ENCODE measurements at places on chromosomes 11 and 22. TPM values are rescaled to one million over a fixed set of nuclear protein-coding genes. Genes with fewer than 3 reads are reported as not detected.

DNA sequence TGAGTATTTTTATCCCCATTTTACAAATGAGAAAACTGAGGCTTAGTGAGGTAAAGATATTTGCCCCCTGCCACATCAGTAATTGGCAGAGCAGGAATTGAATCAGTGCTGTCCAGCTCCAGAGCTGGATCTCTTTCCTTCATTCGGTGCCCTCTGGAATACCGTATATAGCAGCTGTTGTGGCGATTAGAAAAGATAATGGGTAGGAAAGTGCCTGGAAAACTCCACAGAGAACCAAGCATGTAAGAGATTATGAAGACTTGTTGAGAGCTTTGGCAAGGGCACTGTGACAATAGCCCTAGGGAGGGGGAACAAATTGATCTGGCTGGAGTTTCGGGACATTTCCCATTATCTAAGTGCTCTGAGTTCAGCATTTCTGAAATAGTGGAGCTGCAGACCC lies 82.5 kb upstream of the TEAD1 start:
- DNase-seq = no peak

DNA sequence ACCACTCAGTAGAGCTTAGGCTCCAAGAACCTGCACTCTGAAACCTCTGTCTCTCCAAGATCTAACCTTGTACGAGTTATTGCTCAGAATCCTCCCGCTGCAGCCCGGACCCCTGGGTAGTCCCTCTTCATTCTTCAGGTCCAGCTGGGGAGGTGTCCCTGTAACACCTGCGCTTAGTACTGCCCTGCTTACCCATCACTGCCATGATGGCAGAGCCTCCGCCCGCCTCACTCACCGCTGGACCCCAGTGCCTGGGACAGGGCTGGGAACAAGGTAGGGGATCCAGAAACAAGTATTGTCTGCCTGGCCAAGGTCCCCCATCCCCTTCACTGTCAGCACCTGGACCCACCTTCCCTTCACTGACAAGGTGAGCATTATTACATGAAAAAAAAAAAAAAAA lies 50.3 kb downstream of the THAP12 start:
- DNase-seq = no peak

DNA sequence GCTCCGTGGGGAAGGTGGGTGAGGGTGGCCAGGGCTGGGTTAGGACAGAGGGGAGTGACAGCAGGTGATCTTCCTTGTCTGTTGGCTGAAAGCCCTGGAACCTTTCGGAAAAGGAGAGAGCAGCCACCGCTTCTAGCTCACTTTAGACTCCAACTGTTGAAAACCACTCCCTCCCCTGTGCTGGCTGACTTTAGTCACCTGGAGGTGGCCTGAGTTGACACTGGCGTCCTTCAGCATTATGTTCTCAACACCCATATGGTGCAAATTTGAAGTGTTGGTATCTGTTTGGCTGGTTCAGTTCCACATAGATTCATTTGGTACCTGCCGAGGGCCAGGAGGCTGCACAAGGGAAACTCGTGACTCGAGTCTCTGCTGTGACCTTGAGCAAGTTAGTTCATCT lies 28.8 kb downstream of the ZC3H7B start:
- no peak for DNase-seq

DNA sequence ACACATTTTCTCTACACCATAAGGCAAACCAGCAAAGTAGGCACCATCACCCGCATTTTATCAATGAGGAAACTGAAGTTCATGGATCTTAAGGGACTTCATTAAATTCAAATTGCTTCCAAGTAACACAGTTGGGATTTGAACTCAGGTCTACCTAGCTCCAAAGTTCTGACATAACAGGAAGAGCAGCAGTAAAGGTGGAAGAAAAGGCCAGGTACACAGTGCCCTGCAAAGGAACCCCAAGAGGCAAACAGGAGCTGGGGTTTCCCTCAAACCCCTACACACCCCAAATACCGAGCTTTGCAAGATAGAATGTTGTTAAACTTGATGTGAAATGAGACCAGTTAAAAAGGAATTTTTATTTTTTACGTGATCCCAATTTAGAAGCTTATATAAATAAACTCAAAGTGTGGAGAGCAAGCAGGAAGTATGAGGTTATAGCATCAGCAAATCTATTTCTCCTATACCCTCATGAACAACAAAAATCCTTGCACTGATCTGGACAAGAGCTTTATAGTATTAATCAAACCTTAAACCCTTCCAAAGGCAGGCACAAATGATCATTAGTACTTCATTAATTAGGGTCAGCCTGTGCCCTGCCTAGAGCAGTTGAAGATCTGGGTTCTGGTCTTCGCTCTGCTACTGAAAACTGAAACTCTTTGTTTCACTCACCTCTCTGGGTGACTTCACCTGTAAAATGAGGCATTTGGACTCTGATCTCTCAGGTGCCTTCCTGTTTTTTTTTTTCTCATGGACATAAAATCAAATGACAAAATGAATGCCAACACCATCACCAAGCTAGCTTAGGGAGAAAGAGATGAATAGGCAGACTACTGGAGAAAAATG lies 36.5 kb downstream of the SYTL2 start:
- DNase-seq = no peak

- no peak for DNase-seq
Observed at GRCh38 chr11:18731441-18731840, 5.5 kb upstream of the IGSF22 start.

- DNase-seq = no peak
Observed at GRCh38 chr11:5891216-5891800, 1.7 kb upstream of the OR52E5 start.

DNA sequence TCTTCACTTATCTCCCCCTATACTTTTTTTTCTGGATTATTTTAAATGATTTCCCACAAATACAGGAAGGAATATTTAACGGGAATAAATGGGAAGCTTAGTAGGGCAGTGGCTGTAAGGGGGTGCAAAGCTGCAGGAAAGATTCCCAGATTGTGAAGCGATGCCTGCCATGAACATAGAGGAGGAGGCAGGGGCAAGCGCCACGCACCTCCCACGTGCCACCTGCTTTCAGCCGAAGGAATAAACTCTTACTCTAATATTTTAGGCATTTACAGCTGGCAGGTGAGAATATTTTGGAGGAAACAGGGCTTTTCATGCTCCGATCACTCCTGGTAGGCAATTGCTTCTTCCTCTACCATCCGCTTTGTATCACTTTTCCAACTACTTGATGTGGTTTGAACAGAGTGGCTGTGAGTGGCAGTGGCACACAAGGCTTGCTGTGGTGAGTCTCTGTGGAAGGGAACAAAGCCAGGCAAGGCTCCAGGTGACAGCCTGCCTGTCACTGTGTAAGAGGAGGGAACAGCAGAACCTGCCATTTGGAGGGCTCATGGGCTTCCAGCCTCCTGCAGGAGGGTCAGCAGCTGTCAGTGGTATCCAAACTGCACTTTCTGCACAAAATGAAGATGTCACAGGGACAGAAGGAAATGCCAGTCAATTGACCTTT lies 54.5 kb upstream of the PLET1 start:
- DNase-seq = no peak

The CLMP gene
- not detected for total RNA-seq

The NRGN gene
- 1.0 TPM for total RNA-seq

The AMBRA1 gene
- 35.5 TPM for total RNA-seq

The PDGFB gene
- total RNA-seq = not detected

The DNAL4 gene
- total RNA-seq = 7.7 TPM
